Natural killer cell treated with Interleukin-12 subunit alpha and Interleukin-12 subunit beta and Interleukin-15 and Interleukin-18, amount 100 ng/mL, for 72 hours (primary cell): ENCODE measurements at places on chromosomes 7 and 10. TPM values are rescaled to one million over a fixed set of nuclear protein-coding genes. Genes with fewer than 3 reads are reported as not detected.

Gene NODAL
- total RNA-seq: not detected

- H3K36me3 ChIP-seq: peaks cover 9% of the 10 kb centered on the region
- H3K4me3 ChIP-seq: no peak overlapping the region
- H3K27me3 ChIP-seq: no peaks in the 10 kb centered on the region
- peak overlapping the region; percentile 76 for H3K27ac ChIP-seq
- DNase-seq: no peak
- peaks cover 33% of the 10 kb centered on the region for H3K4me1 ChIP-seq
These were observed 92.9 kb upstream of the GNA12 start for GRCh38 chr7:2936891-2937580.

Gene ST8SIA6
- 1.5 TPM for total RNA-seq

Gene TM9SF3
- 104 TPM for total RNA-seq

DNA sequence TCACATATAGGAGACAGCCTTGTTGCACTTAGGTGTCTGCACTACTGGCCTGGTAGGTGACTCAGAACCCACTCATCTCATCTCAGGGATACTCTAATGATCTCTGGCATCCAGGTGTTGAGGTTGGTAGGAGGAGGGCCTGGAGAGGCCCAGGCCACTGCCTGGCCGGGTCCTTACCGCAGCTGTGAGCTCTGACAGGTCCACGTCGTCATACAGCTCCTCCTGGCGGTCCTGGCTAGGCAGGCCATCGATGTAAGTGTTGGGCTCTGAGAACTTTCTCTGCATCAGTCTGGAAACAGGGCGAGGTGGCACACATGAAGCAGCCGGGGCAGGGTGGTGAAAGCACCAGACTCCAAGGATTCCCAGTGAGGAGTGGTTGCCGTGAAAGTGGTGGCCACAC, 62.1 kb downstream of the VWA2 start:
- H3K36me3 ChIP-seq: peaks cover 2% of the 10 kb centered on the region
- peaks cover 11% of the 10 kb centered on the region for H3K4me1 ChIP-seq
- DNase-seq: no peak
- no peaks in the 10 kb centered on the region for H3K27me3 ChIP-seq

Gene TRIM73
- 2.1 TPM for total RNA-seq

DNA sequence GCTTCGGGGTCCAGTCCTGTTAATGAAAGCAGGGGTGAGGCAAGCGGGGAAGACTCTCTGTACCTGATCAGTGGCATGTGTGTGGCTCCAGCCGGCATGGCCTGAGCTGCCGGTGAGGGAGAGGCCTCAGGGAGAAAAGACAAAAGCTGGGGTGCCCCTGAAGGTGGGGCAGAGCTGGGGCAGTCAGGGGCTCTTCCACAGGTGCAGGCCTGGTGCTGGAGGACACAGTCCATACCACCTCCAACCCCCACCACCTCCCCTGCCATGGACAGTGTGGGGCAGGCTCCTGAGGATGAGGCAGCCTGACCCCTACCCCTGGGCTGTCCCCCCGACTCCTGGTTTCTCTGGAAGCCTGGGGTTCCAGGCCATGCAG, 129.5 kb downstream of the LHPP start:
- H3K27ac ChIP-seq: no peak overlapping the region
- H3K36me3 ChIP-seq: no peaks in the 10 kb centered on the region
- no peaks in the 10 kb centered on the region for H3K27me3 ChIP-seq
- peaks cover 8% of the 10 kb centered on the region for H3K4me1 ChIP-seq

- no peaks in the 10 kb centered on the region for H3K36me3 ChIP-seq
- no peak for DNase-seq
- no peak overlapping the region for H3K27ac ChIP-seq
- H3K4me3 ChIP-seq: no peak overlapping the region
These were observed 1244.8 kb upstream of the SORCS1 start for GRCh38 chr10:108409306-108409705.

DNA sequence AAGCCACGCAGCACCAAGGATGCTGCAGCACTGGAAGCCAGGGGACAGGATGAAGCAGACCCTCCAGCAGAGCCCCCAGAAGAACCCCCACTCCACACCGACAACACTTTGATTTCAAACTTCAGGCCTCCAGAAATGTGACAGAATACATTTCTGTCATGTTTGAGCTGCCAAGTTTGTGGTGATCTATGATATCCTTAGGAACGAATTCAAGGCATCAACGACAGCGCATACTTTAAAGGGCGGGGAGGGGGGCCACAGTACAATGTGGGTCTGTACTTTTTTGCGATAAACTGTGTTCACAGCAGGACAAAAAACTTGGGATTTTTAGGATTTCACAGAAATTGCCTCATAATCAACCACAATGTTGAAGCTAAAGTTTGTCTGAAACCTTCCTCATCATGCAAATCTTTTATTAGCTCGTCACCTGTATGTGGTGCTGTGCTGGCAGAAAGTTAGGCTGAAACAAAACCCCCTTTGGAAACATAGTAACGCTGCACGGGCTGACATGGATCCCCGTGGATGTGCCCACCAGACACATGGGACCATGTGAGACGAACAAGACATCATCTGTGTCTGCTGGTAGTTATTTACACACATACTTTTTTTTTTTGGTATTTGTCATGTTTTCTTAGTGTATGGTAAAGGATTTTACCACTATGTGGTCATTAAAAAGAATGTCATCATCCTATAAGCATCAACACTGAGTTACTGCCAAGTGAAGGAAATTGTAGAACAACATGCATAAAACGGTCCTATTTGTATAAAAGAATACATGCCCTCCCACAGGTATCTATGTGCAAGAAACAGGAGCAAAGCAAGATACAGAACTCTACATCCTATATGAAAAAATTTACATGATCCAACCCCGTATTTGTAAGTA, 113.3 kb upstream of the AFAP1L2 start:
- H3K27me3 ChIP-seq: peaks cover 2% of the 10 kb centered on the region
- H3K4me1 ChIP-seq: peaks cover 45% of the 10 kb centered on the region
- no peak for DNase-seq
- H3K36me3 ChIP-seq: no peaks in the 10 kb centered on the region

GRCh38 chr10:102511583-102512274, 8.0 kb downstream of the SUFU start:
- peak overlapping the region; percentile 77 for H3K27ac ChIP-seq
- H3K36me3 ChIP-seq: peaks cover 4% of the 10 kb centered on the region
- H3K27me3 ChIP-seq: no peaks in the 10 kb centered on the region
- no peak overlapping the region for H3K4me3 ChIP-seq
- peaks cover 18% of the 10 kb centered on the region for H3K4me1 ChIP-seq
- DNase-seq: no peak

DNA sequence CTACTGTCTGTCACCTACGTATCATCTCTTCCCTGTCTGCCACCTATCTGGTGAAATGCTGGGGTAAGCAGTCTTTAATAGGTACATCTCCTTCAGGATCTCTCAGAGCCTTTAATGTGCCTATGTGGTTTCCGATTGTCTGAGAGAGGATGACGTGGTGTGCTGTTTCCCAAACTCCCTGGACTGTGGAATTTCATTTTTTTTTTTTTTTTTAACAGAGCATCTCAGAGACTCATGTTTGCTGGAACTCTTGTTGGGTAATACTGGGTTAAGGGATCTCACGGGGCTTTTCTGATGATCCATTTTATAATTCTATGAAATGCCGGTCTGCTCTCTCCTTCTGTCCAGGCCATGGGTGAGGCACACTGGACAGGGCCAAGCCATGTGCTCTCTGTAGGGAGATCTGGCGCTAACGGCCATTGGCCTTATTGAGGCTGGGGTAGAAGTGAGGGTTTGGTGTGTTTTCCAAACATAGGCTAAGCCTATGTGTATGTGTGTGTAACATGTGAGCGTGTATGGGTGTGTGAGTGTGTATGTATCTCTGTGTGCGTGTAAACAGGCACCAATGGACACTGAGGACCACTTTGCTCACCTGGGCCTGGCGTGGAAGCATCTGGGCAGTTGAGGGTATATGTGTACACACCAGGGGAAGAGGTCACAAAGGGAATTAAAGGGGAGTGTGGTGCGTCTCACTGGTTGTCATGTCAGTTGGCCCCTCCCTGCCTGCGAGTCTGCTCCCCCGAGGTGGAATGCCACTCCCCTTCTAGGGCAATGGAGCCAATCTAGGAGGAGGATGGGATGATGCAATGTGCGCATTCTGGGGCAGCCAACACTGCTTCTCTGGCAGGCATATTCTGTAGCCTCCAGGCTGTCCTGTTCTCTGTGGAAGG, 7.8 kb downstream of the ADRA2A start:
- H3K27ac ChIP-seq: no peak overlapping the region
- H3K4me1 ChIP-seq: no peaks in the 10 kb centered on the region
- DNase-seq: no peak
- peaks cover 8% of the 10 kb centered on the region for H3K27me3 ChIP-seq

DNA sequence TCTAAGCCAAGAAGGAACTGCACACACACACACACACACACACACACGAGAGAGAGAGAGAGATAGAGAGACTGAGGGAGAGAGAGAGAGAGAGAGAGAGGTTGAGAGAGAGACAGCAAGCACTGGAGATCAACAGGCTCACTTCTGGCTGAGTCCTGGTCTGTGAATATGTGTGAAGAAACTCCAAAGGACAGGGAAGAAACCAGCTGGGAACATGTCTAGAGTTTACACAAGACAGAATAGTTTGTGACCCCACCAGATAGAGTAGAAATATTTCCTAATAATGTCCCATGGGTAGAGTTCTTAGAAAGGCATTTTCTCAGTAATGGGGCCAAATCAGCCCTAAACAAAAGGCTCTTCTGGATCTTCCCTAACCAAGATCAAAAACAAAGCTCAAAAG, 155.5 kb upstream of the IGFBP3 start:
- DNase-seq: no peak
- H3K4me3 ChIP-seq: no peak overlapping the region
- no peak overlapping the region for H3K27ac ChIP-seq
- H3K36me3 ChIP-seq: no peaks in the 10 kb centered on the region
- H3K4me1 ChIP-seq: no peaks in the 10 kb centered on the region
- H3K27me3 ChIP-seq: no peaks in the 10 kb centered on the region

DNA sequence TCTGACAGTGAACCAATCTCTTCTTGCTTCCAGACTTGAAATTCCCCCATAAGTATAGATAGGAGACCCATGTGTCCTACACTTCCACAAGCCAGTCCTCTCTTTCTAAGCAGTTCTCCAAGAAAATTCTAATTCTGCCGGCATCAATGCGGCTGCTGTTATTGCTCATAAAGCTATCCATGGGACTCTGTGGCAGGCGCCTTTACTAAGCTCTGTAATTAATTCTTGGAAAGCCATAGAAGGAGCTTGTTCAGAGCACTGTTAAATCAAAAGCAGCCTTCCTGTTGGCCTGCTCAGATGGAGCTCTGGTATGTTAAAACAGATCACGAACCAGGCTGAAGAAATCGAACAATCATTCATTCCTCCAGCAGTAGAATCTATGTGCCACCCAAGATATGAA, 244.3 kb upstream of the NFE2L3 start:
- DNase-seq: no peak
- H3K27ac ChIP-seq: no peak overlapping the region
- peaks cover 7% of the 10 kb centered on the region for H3K27me3 ChIP-seq
- no peak overlapping the region for H3K4me3 ChIP-seq
- no peaks in the 10 kb centered on the region for H3K36me3 ChIP-seq

Gene SPDYE2
- total RNA-seq: 0.53 TPM

Gene OR2A5
- not detected for total RNA-seq

DNA sequence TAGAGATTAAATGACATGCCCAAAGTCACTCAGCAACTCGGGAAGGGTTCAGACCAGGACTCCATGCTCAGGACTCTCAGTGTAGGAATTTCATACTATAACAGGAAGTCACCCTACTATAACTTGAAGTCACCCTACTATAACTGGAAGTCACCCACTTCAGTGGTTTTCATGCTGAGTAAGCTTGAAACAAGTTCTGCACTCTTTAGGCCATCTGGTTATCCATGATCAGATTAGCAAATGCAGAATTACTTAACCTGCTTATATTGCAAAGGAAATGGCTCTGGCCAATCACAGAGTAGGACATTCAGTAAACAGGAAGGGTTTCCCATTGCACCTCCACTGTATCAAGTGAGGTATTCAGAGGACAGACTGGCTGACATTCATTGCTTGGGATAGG, 1240.4 kb downstream of the GATA3 start:
- H3K4me3 ChIP-seq: peak overlapping the region; percentile 16
- H3K27ac ChIP-seq: peak overlapping the region; percentile 47
- H3K4me1 ChIP-seq: peaks cover 12% of the 10 kb centered on the region
- peaks cover 3% of the 10 kb centered on the region for H3K27me3 ChIP-seq
- no peaks in the 10 kb centered on the region for H3K36me3 ChIP-seq
- no peak for DNase-seq

Gene ZNF736
- total RNA-seq: 23.9 TPM

DNA sequence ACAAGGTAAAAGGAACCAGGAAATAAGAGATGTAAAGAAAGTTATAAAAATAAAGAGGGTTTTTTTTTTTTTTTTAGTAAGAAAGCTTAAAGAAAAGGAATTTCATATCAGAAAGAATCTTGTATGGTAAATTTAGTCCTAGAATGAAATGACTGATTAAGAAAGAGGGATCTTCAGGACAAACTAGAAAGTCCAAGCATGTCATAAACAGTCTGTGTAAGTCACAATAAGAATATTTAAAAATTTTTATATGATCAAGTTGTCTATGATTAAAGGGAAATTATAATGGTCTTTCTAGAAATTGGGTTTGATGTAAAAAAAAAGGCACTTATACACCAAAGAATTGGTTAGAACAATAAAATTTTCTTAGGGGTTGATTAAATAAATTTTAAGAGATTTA, 289.5 kb downstream of the XPNPEP1 start:
- H3K27me3 ChIP-seq: no peaks in the 10 kb centered on the region
- no peak overlapping the region for H3K4me3 ChIP-seq
- H3K27ac ChIP-seq: no peak overlapping the region
- H3K36me3 ChIP-seq: no peaks in the 10 kb centered on the region
- no peaks in the 10 kb centered on the region for H3K4me1 ChIP-seq
- no peak for DNase-seq

DNA sequence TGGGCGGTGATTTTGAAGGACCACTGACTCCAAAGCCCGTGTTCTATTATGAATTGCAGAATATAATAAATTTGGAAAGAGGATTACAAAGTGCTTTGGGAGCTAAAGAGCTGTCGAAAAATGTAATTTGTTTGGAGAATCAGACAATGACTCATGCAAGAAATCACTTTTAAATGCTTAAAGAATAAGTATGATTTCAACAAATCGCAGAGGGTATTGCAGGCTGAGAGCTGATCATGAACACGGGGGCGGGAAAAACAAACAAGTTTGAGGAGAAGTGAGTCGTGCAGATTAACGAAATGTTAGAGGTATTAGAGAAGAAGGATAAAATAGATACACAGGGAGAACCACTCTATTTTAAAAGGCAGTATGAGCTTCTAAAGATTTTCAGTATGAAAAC, 4.9 kb upstream of the HACD1 start:
- peaks cover 16% of the 10 kb centered on the region for H3K27me3 ChIP-seq
- no peaks in the 10 kb centered on the region for H3K36me3 ChIP-seq
- H3K4me1 ChIP-seq: peaks cover 5% of the 10 kb centered on the region
- no peak overlapping the region for H3K27ac ChIP-seq

Gene DNAH11
- total RNA-seq: 0.45 TPM

DNA sequence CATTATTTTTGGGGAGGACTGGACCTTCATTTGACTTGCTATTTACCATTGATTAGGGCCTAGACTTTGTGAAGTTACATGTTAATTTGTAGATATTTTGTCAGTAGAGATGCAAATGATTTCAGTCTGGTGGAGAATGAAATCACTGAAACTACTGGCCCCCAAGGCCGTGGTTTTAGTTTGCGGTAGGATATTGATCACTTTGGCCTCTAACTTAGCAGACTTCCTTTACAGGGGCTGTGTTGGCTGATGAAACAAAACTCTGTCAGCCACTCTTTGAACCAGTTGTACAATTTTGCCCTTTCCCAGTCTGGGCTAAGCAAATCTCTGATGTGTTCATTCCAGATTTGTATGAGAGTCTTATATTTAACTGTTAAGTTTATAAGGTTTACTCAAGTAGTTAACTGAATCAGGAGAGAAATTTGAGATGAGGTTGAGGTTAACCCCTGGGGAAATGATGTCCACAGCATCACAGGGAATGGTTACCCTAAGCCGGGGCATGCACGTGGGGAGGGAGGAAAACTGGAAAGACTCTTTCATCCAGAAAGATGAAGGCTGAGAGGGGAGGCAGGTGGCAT, 105.7 kb upstream of the INSIG1 start:
- H3K4me3 ChIP-seq: peak overlapping the region; percentile 69
- H3K36me3 ChIP-seq: peaks cover 18% of the 10 kb centered on the region

Gene FKBP9
- 0.74 TPM for total RNA-seq
